Stimulated activated CD4-positive, alpha-beta T cell treated with anti-CD3 and anti-CD28 coated beads, Interleukin-15, amount 100 ng/mL, for 24 hours (primary cell): ENCODE measurements at places on chromosomes 1 and 21.

DNA sequence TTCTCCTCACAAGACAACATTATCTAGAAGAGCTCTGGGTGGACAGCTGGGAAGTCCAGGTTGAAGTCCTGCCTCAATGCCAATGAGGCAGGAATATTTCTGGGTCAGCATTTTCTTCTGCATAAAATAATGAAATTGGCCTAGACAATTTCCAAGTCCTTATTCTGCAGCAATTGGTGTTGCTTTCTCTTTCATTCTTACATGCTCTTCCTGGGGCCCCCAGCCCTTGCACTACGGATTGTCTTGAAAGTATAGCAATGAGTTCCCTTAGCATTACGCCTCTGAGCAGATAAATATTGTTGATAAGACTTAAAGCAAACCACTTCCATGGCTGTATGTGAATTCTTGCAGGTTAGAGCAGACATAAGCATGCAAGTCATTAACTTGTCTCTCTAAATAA is 188.5 kb downstream of the TGFBR3 start:
- peak; percentile 68 for DNase-seq

DNA sequence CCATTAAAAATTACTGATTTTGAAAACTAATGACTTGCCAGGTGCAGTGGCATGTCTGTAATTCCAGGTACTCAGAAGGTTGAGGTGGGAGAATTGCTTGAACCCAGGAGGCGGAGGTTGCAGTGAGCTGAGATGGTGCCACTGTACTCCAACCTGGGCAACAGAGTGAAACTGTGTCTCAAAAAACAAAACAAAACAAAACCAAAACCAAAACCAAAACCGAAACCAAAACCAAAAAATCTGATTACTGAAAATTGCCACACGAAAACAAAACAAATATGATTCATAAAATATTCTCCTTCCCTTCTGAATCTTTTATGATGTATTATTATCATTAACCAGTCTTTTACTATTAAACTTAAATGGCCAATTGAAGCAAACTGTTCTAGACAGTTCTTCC is 74.1 kb downstream of the SERINC2 start:
- no peak for DNase-seq

GRCh38 chr21:42021371-42022090 is 11.4 kb upstream of the ZBTB21 start:
- DNase-seq = no peak

- no peak for DNase-seq
Measured at GRCh38 chr1:54188291-54188690, 11.5 kb downstream of the CYB5RL start.

DNA sequence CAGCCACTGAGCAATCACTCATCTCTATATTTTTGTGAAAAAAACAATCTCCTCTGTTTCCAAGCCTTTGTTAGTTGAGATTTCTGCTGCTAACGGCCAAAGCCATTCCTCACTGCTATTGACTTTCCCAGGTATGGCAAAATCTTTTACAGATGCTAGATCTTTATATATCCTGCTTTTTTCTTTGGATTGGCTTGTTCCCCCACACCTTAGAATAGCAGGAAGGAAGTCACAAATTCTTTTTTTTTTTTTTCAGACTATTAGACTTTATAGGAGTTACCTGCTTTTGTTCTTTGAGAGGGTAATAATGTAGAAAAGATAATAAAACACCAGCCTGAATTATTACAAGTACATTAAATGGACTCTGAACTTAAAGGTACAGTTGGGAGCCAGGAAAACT is 24.2 kb downstream of the SYF2 start:
- DNase-seq = no peak

DNA sequence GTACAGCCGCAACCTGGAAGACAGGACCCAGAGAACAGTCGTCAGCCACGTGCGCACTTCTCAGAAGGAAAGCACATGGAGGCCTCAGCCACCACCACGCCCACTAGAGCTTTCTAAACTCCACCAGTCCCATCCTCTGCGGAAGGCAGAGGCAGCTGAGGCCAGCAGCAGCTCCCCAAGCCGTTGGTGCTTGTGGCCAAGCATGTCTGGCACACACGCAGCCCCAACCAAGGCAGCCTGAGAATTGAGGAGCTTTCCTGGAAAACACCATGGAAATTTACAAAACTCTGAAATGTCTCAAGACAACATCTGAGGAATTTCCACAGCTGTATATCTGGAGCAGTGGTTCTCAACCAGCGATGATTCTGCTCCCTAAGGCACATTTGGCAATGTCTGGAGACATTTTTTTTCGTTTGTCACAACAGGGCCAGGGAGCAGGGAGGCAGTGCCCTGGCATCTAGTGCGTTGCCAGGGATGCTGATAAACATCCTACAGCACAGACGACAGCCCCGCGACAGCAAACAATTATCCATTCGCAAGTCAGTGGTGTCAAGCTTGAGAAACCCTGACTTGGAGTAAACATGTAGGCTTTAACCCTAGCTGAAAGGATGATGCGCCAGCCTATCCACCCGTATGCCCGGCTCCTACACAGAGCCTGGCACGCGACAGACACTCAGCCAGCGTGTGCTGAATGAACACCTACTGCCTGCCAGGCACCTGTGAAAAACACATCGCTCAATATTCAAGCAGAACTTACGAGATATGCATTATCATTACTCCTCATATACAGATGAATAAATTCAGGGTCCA is 24.7 kb downstream of the NPHP4 start:
- no peak for DNase-seq

GRCh38 chr1:61079898-61080336 is 2.4 kb upstream of the NFIA start:
- peak; percentile 12 for DNase-seq

GRCh38 chr1:113340038-113340437 is 50.3 kb upstream of the MAGI3 start:
- DNase-seq = no peak

DNA sequence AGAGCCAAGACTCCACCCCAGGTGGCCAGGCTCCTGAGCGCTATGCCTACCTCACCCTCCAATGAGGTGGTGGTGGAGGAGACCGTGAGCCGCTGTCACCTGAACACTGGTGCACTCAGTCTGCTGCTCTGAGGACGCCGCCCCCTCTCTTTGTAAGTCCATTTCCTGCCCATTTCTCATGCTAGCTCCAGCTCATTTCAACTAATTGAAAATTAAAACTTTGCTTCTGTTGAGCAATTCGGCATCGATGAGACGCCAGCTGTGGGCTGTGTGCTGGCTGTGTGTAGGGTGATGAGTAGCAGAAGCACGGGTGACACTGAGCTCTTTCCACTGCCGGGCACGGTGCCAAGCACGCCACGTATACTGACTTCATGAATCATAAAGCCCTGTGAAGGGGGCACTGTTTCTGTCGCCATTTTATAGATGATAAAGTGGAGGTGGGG is 11.2 kb downstream of the TNFRSF1B start:
- peak; percentile 96 for DNase-seq

DNA sequence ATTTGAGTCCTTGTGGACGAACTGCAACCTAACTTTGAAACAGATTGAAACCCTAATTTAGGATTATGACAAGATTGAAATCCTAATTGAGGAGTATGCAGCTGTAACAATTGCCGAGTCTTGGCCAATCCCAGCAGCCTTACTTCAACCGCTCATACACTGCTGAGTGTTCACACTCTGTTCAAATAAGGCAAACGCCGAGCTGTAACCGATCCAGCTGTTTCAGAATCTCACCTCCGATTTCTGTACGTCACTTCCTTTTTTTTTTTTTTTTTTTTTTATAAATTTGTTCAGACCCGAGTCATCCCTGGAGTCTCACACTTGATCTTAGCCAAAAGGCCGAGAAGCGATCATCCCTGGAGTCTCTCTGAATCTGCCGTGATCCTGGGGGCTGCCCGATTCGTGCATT is 22.3 kb upstream of the ATP5PO start:
- peak; percentile 54 for DNase-seq

DNA sequence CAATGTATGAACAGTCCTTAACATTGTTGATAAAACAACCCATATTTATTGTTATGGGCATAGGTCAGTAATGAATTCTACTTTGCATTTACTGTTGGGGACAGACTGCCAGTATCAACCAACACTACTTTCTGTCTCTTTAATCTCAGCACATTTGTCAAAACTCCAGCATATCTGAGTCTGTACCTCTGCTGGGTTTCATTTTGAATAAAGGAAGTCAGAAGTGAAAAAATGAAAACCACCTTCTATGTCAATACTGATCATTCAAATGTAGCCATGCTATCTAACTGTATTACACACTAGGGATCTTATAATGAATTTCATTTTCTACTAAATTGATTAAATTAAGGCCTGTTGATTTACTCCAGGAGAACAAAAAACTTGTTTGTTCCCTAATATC is 24.2 kb upstream of the CXADR start:
- no peak for DNase-seq

GRCh38 chr1:165717918-165718515 is 19.7 kb upstream of the ALDH9A1 start:
- peak; percentile 21 for DNase-seq
